HFF-Myc (cell line): ENCODE measurements at places on chromosomes 2 and 18.
A peak's percentile ranks its signal among the peaks of the same experiment; 100 is the strongest.

DNA sequence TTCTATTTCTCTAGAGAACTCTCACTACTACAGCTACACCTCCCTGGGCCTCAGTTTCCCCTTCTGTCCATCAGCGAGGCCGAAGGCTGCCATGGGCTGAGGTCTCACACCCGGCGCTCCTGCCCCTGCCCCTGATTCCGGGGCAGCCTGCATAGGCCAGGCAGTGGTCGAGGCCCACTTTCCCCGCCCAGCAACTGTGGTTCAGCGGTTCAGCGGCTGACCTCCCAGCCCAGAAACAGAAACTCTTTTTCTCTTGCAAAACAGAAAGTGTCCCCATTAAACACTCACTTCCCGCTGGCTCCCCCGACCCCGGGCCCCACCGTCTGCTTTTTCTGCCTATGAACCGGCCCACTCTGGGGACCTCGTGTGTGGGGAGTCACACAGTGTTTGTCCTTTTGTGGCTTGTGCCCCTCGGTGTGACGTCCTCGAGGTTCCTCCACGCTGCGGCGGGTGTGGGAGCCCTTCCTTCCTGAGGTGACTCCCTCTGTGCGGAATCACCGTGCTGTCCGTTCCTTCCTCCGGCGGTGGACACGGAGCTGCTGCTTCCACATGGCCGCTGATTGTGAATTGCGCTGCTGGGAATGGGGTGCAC is 16.0 kb downstream of the PDCD1 start:
- no peak for DNase-seq

DNA sequence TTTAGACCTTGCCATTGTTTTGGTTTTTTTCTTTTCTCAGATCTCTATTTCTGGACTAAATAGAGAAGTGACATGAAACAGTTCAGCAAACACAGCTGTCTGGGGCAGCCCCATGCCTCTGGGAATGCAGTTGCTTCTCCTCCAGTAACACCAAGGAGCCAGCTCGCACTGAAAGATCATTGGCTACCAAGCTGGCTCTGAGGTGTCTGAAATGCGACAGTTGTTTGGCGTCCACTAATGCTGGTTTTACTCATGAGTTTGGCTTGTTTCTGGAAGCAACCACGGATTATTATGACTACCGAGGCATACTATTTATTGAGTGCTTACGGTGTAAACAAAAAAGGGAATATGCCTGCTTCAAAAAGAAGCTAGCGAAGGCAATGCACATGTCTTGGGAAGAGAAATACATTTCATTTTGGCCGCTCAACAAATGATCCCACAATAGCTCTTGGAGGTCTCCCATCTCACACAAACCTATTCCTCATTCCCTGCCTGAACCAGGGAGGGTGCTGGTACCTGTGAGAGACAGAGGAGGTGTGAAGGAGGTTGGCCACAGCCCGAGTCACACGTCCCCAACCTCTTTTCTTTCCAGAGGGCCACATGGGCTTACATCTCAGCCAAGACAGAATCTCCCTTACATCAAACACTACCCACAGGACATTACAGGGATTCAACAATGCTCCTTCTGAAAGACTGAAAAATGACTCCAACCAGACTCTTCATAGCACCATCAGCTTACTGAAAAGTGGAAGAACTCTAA is 37.5 kb upstream of the NEB start:
- peak; percentile 41 for DNase-seq

DNA sequence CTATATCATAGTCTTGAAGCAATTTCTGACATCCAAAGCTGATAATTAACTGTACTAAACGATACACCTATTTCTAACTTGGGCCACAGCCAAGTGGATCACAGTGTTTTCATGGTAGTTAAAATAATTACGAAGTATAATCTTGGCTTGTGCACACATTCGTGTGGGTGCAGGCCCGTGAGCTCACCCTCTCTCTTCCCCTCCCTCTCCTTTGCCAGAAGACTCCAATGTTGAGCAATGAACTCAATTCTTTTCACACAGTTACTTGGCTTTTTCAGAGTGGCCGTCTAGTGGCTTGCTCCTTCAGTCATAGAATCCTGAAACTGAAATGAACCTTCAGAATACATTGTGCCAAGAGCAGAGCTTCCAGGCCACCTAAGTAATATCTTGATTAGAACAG is 178.7 kb downstream of the NCKAP5 start:
- DNase-seq = no peak

GRCh38 chr2:195451160-195451559 is 205.9 kb upstream of the SLC39A10 start:
- DNase-seq = no peak

- no peak for DNase-seq
These were observed 107.7 kb upstream of the ATP8B1 start for GRCh38 chr18:57910817-57911216.

DNA sequence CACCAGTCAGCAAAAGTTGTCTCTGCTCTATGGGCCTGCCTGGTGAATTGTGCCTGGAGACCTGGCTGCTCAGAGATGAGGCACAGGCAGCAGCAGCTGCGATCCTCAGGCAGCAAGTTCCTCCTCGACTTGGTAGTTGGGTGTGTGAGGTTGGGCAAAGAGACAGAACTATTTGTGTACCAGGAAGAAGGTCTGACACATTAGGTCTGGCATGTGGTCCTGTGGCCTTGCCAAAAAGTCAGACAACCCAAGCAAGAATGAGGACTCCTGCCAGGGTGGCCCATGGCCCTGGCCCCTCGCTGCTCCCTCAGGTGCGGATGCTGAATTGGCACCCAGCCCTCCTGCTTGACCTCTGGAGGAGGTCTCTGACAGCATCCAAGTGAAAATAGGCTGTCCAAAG is 192.7 kb downstream of the DYSF start:
- no peak for DNase-seq

DNA sequence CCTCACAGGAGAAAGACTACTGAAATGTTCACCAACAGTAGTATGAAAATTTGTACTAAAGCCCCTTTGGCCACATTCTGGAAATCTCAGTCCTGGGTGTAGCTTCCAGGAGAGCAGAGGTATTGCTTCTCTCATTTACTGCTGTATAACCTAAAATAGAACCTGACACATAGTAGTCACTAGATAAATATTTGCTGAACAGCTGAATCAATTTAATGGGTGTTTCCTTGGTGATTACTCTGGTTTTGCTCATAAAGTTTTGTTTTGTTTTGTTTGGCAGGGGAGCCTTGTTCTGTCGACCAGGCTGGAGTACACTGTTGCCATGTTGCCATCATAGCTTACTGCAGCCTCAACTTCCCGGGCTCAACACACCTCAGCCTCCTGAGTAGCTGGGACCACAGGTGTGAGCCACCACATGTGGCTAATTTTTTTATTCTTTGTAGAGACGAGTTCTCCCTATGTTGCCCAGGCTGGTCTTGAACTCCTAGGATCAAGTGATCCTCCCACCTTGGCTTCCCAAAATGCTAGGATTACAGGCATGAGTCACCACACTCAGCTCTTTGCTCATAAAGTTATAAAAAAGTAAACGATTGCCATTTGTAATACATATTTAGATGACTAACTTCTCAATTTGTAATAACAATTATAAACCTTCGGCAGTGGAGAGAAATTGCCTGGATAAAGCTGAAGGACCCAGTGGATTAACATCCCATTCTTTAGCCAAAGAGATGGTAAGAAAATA is 11.5 kb upstream of the PARD3B start:
- no peak for DNase-seq

DNA sequence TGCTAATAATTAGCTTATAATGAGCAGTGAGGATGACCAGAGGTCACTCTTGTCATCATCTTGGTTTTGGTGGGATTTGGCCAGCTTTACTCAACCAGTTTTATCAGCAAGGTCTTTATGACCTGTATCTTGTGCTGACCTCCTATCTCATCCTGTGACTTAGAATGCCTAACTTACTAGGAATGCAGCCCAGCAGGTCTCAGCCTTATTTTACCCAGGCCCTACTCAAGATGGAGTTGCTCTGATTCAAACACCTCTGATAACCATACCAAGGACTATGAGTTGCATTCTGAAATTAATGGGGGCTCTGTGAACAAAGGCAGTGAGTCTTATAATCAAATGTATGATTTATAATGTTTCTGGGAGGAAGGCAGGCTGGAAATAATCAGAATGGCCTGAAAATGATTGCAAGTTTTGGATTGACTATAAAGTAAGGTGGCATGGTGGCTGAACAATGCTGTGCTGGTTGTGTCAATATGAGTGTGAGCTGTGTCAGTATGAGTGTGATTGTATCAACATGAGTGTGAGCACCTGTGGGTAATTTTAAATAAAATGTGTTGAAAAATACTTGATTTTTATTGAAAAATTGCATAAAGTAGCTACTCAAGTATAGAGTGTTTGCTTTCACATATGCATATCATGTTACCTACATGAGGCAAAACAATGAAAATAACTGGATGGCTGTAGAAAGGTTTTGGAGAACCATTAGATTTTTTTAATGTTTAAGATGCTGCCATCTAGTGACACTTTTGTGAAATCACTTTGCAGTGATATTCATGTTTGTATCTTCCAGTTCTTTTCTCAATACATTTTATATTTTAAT is 103.0 kb downstream of the KYNU start:
- no peak for DNase-seq

DNA sequence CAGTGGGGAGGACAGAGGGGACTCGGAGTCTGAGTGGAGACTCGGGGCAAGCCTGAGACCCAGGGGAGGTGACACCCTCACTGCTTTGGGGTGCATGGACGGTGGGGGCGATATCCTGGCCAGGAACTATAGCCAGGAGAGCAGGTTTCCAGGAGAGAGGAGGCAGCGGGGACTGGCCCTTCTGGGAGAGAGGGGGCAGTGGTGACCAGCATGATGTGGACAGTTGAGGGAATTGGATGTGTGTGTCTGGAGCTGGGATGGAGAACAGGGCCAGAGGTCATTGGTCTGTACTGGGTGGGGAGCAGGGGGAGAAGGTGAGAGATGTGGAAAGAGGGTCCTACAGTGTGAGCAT is 63.6 kb downstream of the ACKR3 start:
- no peak for DNase-seq

DNA sequence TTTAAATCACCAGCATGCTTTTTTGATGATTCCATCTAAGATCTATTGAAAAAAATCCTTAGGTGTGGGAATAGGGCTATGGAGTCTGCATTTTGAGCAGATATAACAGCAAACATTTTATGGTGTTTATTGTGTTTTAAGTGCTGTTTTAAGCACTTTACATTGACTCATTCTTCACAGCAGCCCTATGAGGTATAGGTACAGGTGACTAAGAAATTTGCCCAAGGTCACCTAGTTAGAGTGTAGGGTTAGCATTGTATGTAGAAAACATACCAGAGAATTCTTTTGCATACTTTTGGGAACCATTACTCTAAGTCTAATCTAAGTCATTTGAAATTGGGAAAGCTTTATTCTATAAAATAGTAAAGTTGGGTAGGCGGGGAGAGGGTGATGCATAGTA is 31.3 kb downstream of the PPM1B start:
- no peak for DNase-seq

- DNase-seq = peak; percentile 38
These were observed 37.4 kb downstream of the VAPA start for GRCh38 chr18:9951022-9951859.

GRCh38 chr2:8424997-8425900 is 256.6 kb upstream of the ID2 start:
- DNase-seq = no peak

- DNase-seq = no peak
These were observed 132.1 kb upstream of the DNMT3A start for GRCh38 chr2:25473758-25474340.

DNA sequence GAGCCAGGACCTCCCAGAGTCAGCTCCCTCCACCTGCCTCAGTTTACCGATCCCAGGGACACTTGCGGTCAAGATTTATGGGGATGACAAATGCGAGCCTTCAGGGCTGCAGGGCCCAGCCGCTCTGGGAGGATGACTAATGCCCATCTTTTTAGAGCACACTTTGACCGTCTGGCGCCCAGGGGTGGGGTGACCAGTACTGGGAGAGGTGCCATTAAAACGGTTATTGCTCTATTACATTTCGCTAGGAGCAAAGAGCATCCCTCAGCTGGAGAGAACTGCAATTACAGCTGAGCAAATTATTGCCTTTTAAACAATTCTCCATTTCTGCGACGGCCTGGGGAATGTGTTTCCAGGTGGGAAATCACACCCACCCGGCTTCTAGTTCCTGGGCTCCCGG is 42.6 kb upstream of the HPCAL1 start:
- DNase-seq = no peak

- no peak for DNase-seq
These were observed 18.0 kb downstream of the FBXO41 start for GRCh38 chr2:73266061-73266901.

GRCh38 chr2:45816272-45816671 is 164.8 kb downstream of the PRKCE start:
- no peak for DNase-seq

- no peak for DNase-seq
These were observed 600 bp upstream of the MAPRE2 start for GRCh38 chr18:35040638-35040987.

DNA sequence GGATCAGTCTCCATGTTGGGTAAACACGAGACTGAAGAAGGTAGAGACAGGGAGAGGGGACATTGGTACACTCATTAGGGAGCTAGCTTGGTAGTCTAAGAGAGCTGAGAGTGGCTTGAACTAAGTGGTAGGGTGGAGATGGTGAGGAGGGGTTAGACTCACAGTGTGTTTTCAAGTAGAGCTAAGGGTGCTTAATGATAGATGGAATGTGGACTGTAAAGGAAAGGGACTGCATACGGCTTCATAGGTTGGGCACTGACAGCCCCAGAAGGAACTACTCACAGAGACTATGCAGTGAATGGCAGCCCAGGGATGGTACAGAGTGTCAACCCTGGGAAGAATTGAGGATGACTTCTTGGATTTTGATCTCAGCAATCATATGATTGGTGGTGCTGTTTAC is 178.1 kb downstream of the CCDC85A start:
- no peak for DNase-seq
